Mesangial cell (primary cell): ENCODE measurements at places on chromosomes 12 and 14. TPM values are rescaled to one million over a fixed set of nuclear protein-coding genes. Genes with fewer than 3 reads are reported as not detected.

The DAO gene
- total RNA-seq, result not detected in 2 replicates

The CLEC1B gene
- total RNA-seq, result not detected in 2 replicates

The COQ10A gene
- 9.6 and 9.8 TPM in 2 replicates for total RNA-seq

The SOAT2 gene
- total RNA-seq, result not detected in 2 replicates

The LRFN5 gene
- 0.33 and 4.1 TPM in 2 replicates for total RNA-seq

The GNG2 gene
- 6.1 and 7.5 TPM in 2 replicates for total RNA-seq

The FSCB gene
- 0.25 TPM in 1 of 2 replicates, not detected in the other for total RNA-seq

The TPPP2 gene
- not detected in 2 replicates for total RNA-seq

The RTL1 gene
- total RNA-seq, result under 0.01 and 0.16 TPM in 2 replicates

The PYM1 gene
- total RNA-seq, result 23.0 and 23.7 TPM in 2 replicates

The CLEC4D gene
- total RNA-seq, result not detected in 2 replicates

The AMDHD1 gene
- 0.51 TPM in 1 of 2 replicates, not detected in the other for total RNA-seq

The DIO3 gene
- not detected in 2 replicates for total RNA-seq

The ANKLE2 gene
- total RNA-seq, result 69.8 and 86.2 TPM in 2 replicates

The LAG3 gene
- under 0.01 and 0.13 TPM in 2 replicates for total RNA-seq

The ANKRD52 gene
- total RNA-seq, result 42.3 and 54.6 TPM in 2 replicates

The GOLGA3 gene
- total RNA-seq, result 49.3 and 62.2 TPM in 2 replicates

The OR4E2 gene
- not detected in 2 replicates for total RNA-seq

The TPH2 gene
- not detected in 2 replicates for total RNA-seq

The PTGER2 gene
- 14.5 and 38.3 TPM in 2 replicates for total RNA-seq

The C14orf39 gene
- total RNA-seq, result not detected in 2 replicates

The INSM2 gene
- not detected in 2 replicates for total RNA-seq
